ENCODE measurements at places on chromosomes 6 and 20.

DNA sequence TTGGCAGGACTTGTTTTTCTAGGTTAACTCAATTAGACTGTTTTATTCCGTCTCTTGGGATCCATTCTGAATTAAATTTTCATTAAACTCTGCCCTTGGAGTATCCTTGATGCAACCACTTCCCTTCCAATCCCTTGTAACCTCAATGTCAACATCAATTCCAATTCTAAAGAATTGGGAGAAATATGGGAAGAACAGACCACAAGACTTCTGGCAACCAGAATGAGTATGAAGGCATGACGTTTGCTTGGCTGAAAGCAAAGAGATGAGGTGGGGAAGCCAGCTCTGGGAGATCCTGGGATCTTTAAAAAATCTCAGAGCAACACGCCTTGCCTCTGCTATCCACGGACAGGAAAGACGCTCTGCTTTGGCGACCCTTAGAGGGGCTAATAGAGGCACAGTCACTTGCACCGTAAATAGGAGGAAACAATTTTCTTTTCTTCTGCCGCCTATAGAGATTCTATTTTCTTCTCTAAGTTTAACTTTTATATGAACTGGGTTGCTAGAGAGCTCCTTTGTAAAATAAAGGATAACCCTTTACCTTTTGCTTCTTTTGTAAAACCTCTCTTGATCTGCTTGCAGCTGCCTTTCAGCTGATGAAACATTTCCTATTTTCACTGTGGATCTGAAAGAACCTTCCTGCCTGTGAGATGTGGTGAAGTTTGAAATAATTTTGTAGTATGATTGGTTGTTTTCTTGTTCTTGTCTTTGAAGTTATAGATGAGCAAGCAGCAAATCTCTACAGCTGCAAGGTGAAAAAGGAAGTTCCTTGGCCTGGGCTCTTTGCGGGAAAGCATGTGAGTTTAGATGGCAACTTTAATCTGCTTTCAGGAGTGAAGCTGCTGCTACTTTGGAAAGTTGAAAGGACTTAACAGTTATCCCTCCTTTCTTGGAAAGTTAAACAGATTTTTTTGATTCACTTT, at the start of gene ASIP:
ASIP (plus strand) TSS at position 731 of the 923 bp plus-strand sequence. CDS start 18,952 bp downstream, outside the sequence.
- peak; percentile 41 for DNase-seq

DNA sequence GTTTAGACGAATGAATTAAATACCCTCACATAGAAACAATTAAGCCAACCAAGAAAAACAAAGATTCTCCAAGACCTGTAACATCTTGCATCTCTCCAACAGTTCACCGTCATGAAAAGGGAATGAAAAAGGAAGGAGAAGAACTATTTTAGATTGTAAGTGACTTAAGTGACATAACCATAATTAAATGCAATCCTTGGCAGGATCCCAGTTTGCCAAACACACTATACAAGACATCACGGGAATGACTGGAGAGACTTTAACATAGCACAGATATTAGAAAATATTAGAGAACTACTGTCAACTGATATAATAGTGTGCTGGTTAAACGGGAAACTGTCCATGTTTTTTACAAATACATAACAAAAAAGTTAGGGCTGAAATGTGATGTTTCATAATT, 22.2 kb downstream of the EPB41L2 start:
- DNase-seq, result no peak

- no peak for DNase-seq
Measured at GRCh38 chr20:54648421-54649142, 173.2 kb downstream of the DOK5 start.

DNA sequence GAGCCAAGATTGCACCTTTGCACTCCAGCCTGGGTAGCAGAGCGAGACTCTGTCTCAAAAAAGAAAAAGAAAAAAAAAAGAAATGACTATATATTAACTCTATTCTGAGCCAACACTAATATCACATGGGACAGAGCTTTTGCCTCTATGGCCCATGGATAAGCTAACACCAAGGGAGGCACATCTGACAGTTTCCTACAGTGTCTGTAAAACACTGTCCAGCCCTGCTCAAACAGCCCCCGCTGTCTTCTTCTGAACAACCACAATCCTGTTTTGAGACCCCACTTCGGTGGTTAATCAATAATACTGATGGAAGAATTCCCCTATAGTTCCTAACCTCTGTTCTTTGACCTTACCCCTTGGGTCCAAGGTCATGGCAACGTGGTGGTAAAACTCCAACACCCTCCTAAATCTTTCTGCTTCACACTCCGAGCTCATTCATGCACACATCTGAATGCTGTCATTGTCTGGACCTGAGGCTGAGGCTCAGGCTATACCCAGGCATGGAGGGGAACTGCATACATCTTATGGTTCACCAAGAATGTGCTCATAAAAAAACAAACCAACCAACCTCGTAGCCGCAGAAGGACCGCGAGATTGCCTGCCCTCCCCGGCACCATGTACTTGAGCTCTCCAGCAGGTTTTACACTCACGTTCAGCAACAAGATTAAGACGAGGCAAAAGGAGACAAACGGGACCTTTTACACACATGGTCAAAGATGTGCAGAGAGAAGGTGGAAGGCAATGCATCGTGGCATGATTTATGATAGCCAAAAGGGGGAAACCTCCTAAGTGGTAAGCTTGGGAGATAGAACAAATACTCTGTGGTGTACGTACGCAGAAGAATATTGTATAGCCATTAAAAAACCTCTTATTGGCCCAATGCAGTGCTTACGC, 105.4 kb upstream of the NFATC2 start:
- DNase-seq, result no peak

DNA sequence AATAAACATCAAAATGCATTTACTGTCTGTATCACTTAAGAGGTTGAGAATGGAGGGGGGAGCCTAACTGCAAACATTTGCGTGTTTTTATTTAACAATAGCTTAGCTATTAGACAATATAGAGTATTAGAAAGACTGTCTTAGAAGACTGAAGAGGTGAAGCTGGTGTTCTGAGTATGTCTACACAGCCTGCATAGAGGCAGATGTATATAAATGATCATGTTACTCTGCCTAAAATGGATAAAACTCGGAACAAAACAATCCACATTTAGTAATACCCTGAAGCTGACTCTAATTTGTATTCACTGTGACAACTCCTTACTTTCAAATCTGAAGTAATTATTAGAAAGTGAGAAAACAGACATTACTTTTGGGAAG, 181.9 kb downstream of the GMPR start:
- no peak for DNase-seq

GRCh38 chr6:116461932-116462885, 1.0 kb downstream of the CALHM6 start:
- peak; percentile 86 for DNase-seq

DNA sequence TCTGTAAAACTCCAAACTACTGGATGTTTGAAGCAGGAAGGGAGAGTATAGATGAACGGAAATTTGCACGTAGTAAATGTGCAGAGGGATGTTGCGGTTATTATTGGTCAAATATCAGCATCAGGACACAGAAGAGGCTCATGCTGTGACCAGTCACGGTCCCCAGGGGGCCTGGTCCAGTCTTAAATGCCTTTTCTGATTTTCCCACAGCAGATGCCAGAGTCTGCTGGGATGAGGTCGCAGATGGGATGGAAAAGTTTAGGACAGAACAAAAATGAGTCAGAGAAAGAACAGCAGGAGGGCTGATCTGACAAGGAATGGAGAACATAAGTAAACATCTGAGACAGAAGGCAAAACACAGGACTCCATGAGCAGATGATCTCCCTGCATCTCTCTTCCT, 11.7 kb upstream of the SIRPG start:
- DNase-seq, result no peak

GRCh38 chr20:15740046-15740775, 833.0 kb downstream of the KIF16B start:
- DNase-seq, result no peak

- no peak for DNase-seq
Measured at GRCh38 chr6:46271728-46272127, 100.9 kb upstream of the ENPP5 start.

GRCh38 chr6:46452312-46452917, 38.8 kb downstream of the RCAN2 start:
- no peak for DNase-seq

DNA sequence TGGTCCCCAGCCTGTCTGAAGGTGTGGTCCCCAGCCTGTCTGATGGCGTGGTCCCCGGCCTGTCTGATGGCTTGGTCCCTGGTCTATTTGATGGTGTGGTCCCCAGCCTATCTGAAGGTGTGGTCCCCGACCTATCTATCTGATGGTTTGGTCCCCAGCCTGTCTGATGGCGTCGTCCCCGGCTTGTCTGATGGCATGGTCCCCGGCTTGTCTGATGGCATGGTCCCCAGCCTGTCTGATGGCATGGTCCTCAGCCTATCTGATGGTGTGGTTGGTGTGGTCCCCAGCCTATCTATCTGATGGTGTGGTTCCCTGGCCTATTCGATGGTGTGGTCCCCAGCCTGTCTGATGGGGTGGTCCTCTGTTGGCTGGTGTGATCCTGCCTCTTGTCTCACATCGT, 18.2 kb upstream of the MRGBP start:
- no peak for DNase-seq

- DNase-seq, result no peak
Measured at GRCh38 chr6:153832543-153832942, 206.5 kb upstream of the OPRM1 start.

DNA sequence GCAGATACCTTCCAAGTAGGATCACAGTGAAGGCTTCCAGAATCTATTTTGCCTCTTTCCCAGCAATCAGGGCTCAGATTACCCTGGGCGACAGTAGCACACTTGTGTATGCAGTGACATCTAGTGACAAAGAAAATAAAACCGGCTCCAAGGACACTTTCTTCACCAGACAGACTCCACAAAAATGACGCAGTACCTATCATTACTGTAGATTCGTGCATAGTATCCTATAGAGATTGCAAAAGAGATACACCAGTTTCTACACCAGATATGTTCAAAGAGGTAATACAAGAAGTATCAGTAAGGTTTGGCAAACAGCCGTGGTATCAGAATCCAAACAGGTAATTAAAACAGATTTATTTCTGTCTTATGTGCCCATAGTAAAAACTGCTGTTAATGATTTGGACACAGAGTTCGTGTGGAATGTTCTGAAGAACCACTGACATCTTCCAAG, 600.4 kb upstream of the JAG1 start:
- DNase-seq, result peak; percentile 62

GRCh38 chr20:40497899-40498691, 190.9 kb downstream of the MAFB start:
- peak; percentile 91 for DNase-seq

DNA sequence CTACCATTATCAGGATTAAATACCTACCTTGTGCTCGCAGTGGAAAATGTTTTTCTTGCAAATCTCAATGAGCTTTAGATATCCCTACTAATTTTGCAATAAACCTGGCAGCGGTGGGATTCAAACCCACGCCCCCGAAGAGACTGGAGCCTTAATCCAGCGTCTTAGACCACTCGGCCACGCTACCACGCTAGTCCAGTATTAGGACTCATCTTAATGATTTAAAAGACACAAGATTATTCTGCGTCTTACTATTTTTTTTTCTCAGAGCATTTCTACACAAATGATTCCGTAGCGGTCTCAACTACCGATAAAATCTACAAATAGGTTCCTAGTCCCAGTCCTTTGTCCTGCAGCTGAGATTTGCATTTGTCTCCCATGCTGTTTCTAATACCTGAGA, 35.2 kb upstream of the ZSCAN23 start:
- DNase-seq, result no peak

- no peak for DNase-seq
Measured at GRCh38 chr6:169848946-169849345, 97.5 kb downstream of the ERMARD start.

DNA sequence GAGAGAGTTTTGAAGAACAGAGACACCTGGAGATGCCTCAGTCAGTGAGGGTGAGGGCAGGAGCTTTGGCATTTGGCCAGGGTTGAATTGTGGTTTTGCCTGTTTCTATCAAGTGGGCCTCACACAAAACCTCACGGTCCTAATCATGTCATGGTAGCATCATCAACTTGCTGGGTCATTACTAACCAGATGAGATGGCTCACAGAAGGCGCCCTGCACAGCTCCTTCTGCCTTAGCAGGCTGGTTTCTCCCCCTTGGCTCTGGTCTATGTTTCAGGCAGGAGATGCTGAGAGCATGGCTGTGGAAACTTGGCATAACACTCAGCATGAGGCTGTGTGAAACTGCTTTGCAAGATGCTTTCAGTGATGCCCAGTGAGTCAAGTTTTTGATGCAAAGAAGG, 99.3 kb downstream of the LRRC1 start:
- DNase-seq, result peak; percentile 13

DNA sequence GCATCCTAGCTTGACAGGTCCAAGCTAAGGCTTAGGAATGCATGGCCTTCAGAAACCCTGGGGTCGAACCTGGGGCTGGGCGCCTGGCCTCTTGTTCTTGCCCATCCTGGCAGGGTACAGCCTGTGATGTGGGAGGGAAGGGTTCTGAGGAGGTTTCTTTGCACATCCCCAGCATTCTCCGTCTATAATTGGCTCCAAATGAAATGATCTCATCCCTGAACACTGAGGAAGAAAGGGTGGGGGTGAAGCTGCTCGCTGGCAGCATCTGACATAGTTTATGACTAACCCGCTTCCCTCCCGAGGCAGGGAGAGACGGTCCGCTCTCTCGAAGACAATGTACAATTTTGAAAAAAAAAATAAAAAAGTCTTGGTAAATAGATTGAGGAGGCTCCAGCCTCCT, 67.1 kb upstream of the ZNFX1 start:
- DNase-seq, result no peak

GRCh38 chr20:18090044-18090443, 32.3 kb upstream of the OVOL2 start:
- no peak for DNase-seq

DNA sequence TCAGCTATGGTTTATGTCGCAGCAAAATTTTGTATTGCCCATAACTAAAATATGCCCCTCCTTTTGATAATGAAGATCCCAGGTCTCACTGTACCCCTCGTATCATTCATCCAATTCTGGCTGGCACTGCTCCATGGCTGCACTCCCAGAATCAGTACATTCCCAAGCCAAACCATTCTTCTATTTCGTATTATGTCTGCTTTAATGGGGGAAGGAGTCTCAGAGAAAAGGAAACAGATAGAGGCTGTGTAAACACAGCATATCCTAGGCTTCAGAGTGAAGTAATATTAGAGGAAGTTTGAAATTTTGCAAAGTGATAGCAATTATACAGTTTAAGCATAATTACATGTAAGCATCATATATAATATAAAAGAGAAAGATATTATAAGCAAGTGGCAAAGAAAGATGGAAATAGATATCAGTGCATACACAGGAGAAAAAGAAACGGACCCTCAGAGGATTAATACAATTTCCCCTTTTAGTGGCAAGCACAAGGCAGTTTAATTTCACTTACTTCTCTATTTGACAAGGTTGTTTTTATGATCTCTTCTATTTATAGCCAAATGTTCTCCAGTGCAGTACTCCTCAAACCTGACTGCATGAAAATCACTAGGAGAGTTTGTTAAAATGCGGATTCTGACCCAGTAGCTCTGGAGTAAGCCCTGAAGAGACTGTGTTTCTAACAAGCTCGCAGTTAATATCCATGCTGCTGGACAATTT, 56.5 kb upstream of the TENT5A start:
- peak; percentile 87 for DNase-seq

- DNase-seq, result no peak
Measured at GRCh38 chr6:22113026-22113766, 183.6 kb downstream of the PRL start.

Measured in common myeloid progenitor, CD34-positive (primary cell).